ENCODE measurements at places on chromosomes 12 and 14. TPM values are rescaled to one million over a fixed set of nuclear protein-coding genes. Genes with fewer than 3 reads are reported as not detected.
A peak's percentile ranks its signal among the peaks of the same experiment; 100 is the strongest.

DNA sequence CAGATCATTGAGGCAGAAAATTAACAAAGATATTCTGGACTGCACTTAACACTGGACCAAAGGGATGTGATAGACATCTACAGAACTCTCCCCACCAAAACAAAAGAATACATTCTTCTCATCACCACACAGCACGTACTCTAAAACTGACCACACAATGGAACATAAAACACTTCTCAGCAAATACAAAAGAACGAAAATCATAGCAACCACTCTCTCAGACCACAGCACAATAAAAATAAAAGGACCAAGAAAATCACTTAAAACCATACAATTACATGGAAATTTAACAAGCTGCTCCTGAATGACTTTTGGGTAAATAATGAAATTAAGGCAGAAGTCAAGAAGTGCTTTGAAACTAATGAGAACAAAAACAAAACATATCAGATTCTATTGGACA, 254.0 kb upstream of the STXBP6 start:
- no peak for DNase-seq

DNA sequence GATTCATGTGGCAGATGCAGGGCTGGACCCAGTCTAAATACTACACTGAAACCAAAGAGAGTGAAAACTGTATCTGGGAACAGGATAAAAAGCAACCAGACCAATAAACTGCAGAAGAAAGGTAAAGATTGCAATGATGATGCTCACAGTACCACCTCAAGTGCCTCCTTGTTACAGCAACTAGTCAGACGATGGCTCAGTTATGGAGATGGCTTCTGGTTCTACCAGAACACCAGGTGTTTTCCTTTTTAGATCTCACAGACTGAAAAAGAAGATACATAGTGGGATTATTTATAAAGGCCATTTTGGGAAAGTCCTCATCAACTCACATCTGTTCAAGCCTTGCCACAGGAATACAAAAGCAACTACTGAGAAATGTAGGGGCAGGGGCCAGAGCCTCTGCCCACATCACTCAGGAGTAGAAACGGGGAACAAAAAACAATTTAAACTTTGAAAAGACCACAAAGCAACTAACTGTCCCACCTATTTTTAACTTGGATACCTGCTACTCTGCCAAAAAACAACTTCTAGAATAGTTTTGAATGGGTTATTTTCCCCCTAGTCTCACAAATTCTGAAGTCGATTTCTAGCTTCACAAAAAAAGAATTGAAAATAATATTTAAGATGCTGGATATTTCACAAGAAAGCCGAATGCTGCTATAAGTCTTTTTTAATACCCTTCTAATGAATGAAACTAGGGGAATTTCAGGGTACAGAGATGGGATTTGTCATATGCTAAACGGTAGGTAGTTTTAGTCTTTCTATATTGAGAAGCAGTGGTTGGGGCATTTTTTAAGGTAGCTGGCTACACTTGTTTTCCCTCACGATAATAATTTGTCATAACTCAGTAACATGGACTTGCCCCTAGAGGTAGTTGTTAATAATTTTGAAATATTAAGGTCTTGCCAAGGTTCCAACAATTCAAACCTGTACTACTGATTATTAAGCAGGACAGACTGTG, 197.2 kb upstream of the TMPO start:
- no peak for DNase-seq

Gene TSPAN8
- under 0.01 TPM for total RNA-seq

GRCh38 chr12:49649892-49650291, 26.5 kb downstream of the PRPF40B start:
- DNase-seq, result no peak

DNA sequence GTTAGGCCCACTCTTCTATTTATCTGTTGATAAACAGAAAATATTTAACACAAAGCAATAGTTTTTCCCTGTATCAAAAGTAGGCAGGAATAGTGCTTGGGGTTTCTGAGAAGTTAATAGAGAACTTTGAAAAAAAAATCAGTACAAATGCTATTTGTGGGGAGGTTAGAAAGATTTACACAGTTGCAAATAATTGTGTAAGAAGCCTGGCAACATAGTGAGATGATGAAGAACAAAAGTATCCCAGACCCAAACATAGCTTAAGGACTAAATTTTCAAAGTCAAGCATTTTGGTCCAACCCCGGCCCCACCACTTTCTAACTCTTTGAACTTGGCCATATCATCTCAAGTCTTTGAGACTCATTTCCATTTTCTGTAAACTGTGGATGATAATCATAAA, 687.5 kb upstream of the TMEM132C start:
- DNase-seq, result no peak

GRCh38 chr12:19301688-19302087, 137.6 kb upstream of the AEBP2 start:
- no peak for DNase-seq

- peak; percentile 76 for DNase-seq
Observed at GRCh38 chr12:28535216-28535615, 345.0 kb downstream of the CCDC91 start.

DNA sequence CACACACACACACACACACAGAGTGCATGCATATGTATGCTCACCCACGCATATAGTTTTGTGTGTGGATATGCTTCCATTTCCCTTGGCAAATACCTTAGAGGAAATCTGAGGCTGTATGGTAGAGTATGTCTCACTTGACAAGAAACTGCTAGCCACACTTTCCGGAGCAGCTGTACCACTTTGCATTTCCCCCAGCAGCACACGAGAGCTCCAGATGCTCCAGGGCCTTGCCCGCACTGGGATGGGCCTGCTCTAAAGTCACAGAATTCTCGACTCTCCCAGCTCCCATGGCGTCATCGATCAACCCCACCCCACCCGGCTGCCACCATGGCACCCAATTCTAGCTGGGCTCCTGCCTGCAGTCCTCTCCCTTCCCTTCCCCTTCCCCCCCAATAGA, 21.9 kb downstream of the CLMN start:
- DNase-seq, result no peak

- no peak for DNase-seq
Observed at GRCh38 chr12:113456199-113456598, 15.5 kb downstream of the LHX5 start.
